ENCODE measurements at places on chromosomes 11 and 22.

DNA sequence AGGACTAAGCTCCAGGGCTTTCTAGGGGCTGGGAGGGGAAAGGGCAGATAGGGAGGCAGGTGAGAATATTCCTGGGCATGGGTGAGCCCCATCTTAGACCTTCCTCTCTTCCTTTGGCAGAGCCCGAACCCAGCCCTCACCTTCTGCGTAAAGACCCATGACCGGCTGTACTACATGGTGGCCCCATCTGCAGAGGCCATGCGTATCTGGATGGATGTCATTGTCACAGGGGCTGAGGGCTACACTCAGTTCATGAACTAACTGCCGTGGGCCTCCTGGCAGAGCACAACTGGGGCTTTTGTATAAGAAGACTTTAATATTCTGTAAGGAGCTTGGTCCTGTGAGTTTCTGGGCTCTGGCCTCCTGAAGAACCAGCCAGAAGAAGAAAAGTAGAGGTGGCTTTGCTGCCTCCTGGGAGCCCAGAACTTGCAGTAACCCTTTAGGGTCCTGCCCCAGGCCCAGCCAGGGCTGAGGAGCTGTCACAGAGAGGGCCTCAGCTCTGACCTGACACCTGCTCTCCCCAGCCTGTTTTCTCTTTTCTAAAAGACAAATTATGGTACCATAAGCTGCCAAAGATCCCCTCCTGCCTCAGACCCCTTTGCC is 22.8 kb downstream of the TREH start:
- DNase-seq: no peak

DNA sequence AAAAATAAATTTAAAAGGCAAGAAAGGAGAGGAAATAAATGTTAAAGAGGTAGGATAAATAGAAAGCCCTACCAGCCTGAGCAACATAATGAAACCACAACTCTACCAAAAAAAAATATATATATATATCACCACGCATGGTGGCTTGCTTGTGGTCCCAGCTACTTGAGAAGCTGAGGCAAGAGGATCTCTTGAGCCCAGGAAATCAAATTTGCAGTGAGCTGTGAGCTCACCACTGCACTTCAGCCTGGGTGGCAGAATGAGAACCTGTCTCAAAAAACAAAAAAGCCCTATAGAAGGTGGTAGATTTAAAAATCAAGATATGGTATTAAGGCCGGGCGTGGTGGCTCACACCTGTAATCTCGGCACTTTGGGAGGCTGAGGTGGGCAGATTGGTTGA is 10.5 kb downstream of the NUCB2 start:
- no peak for DNase-seq

DNA sequence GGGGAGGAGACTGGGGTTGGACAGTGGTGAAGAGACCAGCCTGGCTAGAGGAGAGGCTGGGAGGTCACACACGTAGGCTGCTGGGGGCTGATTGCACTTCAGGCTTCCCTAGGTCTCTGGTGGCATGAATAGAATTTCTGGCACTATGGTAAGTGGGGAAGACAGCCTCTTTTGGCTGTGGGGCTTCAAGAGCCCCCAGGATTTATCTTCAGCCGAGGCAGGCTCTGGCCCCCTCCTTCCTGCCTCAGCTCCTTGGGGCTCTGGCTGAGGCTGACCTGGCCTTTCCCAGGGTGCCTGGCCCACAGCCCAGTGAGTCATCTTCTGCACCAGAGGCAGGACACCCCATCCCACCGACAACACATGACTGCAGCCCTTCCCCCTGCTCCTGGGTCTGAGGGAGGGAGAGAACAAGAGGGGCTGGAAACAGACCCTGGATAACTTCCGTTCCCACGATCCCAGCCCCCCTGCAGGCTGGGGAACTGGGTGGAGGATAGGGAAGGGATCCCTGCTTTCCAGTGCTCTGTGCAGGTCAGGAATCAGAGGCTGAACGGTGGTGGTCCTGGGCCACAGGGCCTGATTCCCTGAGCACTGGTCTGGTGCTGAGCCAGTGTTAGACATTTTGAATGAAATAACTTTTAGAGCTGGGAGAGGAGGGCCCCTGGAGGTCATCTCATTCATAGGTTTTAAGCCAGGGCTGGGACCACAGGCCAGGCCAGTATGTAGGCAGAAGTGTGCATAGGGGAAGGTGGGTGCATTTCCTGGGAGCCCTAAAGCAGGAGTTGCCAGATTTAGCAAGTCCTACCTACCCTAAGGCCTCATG is 26.5 kb downstream of the ARHGEF17 start:
- DNase-seq: no peak

- no peak for DNase-seq
Observed at GRCh38 chr22:36274531-36274930, 21.6 kb downstream of the APOL1 start.

DNA sequence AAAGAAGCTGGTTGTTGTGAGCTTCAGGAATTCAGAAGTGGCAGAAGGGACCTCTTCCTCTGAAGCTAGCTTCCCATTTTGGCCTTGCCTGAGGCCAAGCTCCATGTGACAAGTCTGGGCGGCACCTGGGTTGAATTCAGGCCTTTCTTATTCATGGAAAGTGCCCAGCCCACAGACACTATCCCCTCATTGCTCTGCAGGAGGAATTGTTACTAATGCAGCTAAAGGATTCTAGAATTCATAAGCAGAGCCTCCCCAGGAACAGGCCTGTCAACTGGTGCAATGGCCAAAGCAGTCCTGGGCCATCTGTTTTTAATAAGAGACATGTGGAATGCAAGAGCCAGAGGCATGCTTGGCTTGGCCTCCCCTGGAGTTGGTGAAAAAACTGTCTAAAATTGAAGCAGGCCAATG is 71.4 kb downstream of the SLC1A2 start:
- DNase-seq: no peak

DNA sequence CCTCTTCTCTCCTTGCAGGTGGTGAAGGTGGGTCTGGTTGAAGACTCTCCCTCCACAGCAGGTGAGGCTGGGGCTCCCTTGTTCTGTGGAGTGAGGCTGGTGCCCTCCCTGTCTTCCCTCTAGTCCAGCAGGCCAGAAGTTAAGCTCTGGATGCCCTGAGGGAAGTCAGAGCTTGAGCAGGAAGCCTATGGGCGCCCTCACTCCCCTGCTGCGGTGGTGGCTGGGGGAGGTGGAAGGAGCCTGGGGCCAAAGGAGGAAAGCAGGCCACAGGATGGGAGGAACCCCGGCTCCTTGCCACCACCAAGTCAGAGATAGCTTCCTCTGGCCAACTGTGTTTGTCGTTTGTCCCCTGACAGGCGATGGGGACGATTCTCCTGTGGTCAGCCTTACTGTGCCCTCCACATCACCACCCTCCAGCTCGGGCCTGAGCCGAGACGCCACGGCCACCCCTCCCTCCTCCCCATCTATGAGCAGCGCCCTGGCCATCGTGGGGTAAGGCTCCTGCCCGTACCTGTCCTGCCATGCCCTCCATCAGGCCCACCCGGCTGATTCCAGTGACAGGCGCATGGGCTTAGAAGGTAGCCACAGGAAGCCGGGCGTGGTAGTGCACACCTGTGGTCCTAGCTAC is 29.5 kb upstream of the RAB1B start:
- no peak for DNase-seq

DNA sequence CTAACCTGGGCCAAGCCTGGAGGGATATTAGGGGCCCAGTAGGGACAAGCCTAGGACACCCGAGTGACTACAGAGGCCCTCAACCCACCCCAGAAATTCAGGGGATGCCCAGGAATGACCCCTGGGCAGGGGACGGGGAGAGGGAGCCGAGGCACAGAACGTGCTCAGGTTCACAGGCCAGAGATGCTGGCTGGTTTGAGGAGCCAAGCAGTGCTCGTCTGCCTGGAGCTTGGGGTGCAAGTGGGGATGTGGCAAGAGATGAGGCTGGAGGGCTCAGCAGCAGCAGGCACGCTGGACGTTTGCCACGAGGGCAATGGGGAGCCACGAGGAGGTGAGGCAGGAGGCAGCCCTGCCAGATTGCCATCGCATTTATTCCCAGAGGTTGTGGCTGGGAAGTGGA is 34.0 kb upstream of the EMID1 start:
- no peak for DNase-seq

GRCh38 chr22:42380769-42381551 is 51.2 kb downstream of the NFAM1 start:
- DNase-seq: no peak

- DNase-seq: no peak
Observed at GRCh38 chr11:102116453-102117205, 6.4 kb downstream of the YAP1 start.

- DNase-seq: no peak
Observed at GRCh38 chr11:116215471-116216113, 557.2 kb downstream of the BUD13 start.

- DNase-seq: no peak
Observed at GRCh38 chr11:4839851-4840549, 9.0 kb downstream of the OR51S1 start.

GRCh38 chr22:29689206-29689879 is 30.5 kb upstream of the CABP7 start:
- DNase-seq: peak; percentile 75

DNA sequence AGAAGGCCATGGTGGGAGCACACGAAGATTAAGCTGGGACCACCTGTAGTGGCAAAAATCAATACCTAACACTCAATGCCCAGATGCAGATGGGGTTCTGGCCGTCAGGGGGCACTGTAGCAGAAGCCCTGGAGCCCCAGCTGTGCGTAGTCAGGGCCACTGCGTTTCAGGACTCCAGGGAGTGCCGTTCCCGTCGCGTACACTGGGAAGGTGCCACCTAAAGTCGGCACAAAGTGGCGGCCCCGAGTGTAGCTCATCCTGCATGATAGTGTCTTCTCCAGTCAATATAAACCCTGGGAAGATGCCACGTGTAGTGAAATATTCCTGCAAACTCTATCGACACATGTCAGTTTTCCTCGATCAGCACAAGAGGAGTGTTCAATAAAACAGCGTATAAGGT is 123.8 kb upstream of the NTM start:
- no peak for DNase-seq

DNA sequence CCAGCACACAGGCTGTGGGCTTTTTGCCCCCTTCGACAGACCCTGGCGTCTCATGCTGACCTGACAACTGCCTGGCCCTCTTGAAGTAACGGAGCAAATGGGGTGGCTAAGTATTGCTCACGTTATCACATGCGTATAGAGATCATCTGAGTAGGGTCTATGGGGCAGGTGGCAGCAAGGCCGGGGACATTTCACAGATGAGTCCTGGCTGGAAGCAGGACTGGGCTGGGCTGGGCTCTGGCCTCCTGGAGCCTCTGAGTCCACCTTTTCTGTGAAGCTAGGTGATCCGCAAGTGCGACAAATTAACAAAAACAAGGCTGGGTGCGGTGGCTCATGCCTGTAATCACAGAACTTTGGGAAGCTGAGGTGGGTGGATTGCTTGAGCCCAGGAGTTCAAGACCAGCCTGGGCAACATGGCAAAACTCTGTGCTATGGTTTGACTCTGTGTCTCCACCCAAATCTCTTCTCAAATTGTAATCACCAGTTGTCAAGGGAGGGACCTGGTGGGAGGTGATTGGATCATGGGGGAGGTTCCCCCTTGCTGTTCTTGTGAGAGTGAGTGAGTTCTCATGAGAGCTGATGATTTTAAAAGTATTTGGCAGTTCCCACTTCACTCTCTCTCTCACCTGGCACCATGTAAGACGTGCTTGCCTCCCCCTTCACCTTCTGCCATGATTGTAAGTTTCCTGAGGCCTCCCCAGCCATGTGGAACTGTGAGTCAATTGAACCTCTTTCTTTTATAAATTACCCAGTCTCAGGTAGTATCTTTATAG is 122.0 kb downstream of the MPPED1 start:
- DNase-seq: no peak

DNA sequence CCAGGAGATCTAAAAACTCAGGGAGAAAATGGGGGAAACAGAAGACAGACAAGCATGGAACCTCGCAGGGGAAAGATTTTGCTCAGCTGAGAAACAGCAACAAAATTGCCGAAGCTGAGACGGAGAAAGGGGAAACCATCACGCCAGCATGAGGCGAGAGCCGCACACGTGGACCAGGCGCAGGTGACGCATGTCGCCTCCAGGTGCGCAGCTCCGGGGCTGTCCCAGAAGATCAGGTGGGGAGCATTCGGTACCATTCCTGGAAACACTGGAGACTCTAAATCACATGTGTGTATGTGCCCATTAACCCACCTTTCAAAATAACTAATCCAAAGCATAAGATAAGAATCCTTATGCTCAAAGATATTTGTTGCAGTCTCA is 121.7 kb downstream of the BRD1 start:
- no peak for DNase-seq

- no peak for DNase-seq
Observed at GRCh38 chr11:126512251-126512650, 156.8 kb downstream of the ST3GAL4 start.

DNA sequence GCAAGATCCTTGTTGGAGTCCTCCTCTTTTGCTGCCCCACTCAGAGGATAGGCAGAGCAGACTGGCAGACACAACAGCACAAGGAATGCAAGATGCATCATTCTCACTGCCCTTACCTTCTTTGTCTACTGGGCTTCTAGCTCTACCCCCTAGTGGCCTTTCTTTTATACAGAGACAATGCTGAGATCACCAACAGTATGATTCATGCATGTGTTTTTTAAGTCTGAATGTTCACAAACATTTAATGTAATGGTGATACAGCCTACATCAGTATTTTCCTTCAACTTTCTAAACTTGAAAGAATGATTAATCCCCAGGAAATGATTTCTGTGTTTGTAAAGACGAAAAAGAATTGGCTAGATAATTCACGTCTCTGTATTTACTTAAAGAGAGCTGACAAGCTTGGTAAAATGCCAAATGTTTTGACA is at the start of gene MMP10:
Gene MMP10 (minus strand): TSS at position 138 of the 428 bp plus-strand sequence. CDS start 37 bp downstream, at position 101.
- DNase-seq: peak; percentile 2

DNA sequence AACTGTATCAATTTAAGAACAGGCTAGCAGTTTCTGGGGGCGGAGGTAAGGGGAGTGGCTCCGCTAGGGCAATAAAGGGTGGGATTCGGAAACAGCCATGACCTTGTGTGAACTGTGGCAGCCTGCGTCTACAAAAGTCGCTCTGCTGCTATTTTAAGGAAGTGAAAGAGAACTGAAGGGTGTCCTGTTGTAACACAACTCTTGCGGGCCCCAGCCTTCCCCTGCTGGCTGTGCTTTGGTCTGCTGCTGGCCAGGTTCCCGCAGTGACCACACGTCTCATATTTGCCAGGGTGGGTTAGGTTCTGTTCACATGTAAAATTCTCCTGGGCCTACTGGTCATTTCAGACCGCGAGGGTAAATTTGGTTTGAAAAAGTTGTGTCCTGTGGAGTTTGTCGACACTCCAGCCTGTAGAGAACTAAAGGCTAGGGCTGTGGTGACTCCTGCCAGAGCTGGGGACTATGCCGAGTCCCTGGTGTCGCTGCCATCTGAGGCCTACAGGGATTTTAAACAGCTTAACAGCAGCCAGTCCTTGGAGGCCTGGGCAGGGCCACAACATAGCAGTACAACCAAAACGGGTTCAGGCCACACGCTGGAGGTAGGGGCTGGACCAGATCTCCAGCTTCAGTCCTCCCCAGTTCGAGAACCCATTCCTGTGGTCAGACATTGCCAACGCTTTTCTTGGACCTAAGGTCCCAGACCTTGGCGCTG is 1.1 kb upstream of the PPFIBP2 start:
- no peak for DNase-seq

- no peak for DNase-seq
Observed at GRCh38 chr11:110086892-110087309, 6.3 kb upstream of the ZC3H12C start.

- DNase-seq: no peak
Observed at GRCh38 chr11:123521001-123521400, 90.9 kb downstream of the GRAMD1B start.
